ENCODE measurements at places on chromosomes 5 and 9.

DNA sequence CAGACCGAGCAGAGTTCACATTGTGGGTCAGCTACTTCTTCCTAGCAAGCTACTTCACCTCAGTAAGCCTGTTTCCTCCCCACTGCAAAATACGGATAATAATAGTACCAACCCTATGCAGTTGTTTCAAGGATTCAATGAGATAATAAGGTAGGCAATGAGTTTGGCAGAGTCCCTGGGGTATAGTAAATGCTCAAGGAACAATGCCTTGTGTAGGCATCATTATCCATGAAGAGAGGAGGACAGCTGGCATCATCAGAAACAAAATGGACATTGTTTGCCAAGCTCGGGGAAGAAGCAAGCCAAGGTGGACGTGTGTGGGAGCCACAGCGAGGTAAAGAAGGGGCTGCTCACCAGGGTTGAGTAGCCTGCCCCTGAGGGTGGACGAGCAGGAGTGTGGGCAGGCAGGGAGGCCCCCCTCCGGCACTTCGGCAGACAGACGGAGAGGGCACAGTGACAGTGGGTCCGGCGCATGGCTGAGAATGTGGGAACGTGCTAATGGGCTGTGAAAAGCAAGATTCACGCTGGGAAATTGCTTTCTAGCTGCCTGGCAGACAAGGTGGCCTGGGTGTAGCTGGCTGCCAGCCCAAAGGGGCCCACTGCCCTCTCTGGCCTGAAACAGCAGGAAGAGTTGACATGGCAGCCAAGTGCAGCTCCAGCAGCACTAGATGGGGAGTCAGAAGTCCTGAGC, 10.1 kb downstream of the CAMK2A start:
- DNase-seq = no peak

GRCh38 chr5:124537107-124537506, 209.3 kb downstream of the ZNF608 start:
- no peak for DNase-seq

DNA sequence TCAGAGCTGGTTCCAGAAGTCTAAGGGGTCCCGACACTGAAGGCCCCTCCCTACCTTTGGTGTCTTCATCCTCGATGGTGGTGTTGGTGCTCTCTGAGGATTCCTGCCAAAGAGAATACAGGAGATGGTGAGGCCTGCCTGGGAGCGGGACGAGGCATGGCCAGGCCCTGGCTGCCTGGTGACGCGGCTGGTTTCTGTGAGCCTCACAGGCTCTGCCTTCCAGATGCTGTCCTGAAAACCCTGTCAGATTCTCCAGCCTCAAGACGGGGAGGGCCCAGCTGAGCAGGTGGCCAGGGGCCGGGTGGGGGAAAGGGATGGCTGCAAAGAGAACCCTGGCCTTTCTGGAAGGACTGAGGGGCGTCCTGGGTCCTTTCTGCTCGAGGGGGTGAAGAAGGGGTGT, 48.8 kb downstream of the SLC6A7 start:
- DNase-seq = no peak

DNA sequence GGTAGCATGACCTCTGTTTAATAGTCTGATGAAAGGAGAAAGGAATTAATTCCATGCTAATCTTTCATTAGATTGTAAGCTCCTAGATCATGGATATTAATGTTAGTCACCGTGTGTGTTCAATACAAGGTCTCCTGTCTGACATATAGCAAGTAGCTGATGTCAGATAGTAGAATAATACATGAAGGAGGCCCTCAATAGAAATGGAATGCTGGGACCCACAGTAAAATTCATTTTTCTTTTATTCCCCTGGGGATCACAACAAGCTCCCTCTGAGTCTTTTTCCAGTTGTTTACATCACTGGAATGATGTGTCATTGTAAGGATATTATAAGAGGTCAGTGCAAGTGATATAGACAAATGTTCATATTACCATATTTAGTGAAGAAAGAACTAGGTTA, 240.3 kb upstream of the TRPC7 start:
- DNase-seq = no peak

DNA sequence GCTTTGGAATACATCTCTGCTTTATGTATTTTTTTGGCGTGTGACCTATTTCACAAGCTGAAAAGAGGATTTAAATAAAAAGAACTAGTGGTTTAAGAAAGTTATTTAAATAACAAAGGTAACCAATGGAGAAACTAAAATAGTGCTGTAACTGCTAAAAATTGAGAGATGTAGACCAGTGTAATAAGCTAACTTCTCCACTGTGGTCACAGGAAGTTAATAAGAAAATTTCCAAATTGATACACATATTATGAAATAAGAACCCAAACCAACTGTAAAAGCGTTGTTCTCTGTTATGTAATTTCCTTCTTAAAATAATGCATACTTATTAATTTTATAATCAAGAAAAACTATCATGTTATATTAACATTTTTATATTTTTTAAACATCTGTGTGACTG, 29.1 kb upstream of the ZFAND5 start:
- DNase-seq = no peak

DNA sequence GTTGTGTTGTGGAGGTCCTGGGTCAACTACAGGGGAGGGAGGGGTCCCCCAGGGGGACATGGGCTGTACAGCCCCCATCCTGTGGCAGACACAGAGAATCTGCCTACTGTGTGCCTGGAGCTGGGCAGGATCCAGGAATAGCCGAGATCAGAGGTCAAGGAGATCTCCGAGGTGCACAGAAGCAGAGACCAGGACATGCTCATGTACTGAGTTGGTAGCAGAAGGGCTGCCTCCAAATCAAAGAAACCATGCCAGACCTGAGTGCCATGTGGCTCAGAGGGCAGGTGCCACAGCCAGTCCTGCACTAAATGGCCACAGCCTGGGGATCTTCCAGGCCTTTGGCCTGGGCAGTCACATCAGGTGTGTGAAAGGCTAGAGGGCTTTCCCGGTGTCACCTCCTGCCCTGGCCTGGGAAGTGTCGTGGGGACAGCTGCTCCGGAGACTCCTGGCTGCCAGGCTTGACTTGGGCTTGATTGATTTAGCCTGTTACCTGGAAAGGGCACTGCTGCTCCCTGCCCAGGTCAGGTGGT, 27.8 kb downstream of the GSN start:
- DNase-seq = no peak

- no peak for DNase-seq
Observed at GRCh38 chr5:2992806-2993205, 241.3 kb upstream of the IRX2 start.

DNA sequence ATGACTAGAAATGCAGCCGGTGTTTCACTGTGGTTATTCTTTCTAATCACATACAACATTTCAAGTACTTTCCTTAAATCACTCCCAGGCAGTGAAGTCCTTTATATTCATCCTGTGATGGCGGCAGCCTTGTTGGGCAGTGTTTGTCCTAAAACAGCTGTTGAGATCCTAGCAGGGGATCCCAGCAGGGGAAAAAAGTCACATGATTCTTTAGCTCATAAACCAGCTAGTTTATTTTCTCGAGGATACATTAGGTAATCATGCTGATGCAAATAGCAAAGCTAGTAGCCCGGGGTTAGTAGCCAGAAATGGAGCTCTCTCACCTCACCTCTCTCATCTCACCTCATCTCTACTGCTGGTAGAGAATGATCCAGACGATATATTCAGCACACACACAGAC, 70.5 kb downstream of the FOXD1 start:
- DNase-seq = no peak

DNA sequence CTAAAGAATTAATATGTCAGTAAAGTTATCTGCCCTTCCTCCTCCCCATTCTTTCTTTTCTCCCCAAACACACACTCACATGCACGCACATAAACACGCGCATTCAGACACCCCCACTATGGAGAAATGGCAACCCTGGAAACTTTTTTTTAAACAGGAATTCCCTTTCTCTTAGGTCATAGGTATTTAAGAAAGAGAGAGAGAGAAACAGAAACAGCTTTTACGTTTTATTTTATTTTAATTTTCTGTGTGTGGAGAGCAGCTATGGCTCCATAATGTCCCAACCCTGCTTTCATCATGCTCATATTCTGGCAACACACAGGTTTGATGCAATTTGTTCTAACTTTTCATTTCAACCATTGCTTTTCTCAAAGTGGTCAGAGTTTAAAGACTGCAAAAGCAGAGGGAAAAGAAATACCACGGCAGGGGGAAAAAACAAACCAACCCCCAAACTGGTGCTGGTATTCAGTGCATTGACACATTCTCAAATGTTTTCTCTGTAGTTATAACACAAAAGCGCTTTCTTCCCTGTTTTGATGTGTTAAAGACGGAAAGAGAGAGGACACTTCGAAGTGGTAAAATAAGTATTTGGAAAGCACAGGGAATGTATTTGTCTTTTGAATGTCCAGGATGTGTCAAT, 126.0 kb upstream of the TMEM161B start:
- no peak for DNase-seq

DNA sequence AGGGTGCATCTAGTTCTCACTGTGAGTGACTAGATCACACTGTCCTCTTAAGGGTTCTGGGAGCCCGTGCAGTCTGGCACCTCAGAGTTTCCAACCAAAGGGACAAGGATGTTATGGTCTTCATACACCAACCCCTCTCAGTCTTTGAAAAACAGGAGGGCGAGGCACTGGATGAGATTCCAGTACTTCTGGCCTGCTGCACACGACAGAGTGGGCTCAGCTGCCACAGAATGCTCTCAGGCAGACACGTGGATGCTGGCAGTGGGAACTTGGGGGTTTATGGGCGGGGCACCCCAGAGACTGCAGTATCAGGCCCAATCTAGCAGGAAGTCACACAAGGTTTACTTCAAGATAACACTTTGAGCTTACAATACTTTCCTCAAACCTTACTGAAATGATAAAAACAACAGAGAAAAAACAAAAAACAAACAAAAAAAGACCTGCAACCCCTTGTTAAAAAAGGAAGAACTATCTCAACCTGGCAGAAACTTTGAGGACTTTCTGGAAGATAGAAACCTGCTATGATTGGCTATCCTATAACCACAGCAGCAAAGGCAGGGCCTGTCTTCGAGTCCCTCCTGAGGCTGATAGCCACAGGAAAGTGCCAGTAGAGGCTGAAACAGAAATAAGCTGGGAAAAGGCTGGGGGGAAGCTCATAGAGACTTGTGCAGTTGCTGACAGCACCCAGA, 28.3 kb upstream of the TGFBR1 start:
- DNase-seq = no peak

- DNase-seq = no peak
Observed at GRCh38 chr5:88085462-88085861, 183.2 kb downstream of the TMEM161B start.

DNA sequence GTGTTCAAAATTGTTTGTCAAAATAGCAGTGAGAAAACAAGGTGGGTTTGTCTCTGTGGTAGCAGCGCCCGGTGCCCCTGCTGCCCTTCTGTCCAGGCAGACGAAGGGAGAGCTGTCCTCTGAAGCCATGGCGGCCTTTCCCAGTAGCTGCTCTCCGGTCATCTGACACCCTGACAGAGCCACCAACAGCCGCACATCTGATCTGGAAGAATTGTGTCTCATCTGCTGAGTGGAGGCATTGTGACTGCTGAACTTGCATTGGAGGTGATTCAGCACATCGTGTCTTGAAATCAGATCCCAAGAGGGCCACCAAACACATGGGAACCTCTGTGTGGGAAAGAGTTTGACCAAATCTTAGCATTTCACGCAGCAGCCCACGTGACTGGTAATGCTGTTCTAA, 337.6 kb upstream of the IRX1 start:
- no peak for DNase-seq

- DNase-seq = no peak
Observed at GRCh38 chr5:109038209-109038840, 290.6 kb downstream of the FER start.

DNA sequence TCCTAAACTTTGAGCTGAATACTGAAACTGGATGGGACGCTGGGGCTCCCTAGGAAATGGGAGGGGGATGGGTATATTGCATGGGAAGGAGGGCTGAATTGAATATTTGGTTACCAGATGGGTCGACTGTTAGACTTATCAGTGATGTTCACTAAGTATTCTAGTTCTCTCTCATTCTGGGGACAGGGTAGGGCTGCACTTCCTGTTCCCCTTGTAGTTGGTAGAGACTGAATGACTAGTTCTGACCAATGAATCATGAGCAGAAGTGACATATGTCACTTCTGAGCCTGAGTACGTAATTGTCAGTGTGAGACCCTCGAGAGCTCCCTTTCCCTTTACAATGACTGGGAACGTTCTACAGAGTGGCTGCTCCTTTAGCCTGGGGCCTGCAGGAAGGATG, 55.5 kb upstream of the DMRT1 start:
- DNase-seq = no peak

- no peak for DNase-seq
Observed at GRCh38 chr5:144390133-144390532, 219.5 kb downstream of the KCTD16 start.

DNA sequence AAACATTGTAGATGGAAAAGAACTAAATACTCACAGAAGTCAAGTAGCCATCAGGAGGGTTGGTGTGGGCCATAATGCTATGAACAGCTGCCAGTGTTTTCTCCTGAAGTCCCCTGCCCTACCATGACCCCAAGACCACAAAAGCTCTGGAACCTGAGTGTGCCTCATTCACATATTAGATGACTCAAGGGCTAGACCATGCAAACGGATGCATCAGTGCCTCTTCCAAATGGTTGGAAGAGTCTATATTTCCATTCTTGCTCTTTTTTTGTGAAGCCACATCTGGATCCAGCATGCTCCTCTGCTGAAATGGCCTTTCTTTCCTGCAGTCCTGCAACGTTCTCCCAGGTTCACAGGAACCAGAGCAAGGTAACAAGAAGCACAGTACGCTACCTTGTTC, 136.6 kb upstream of the EPB41L4A start:
- DNase-seq = no peak

GRCh38 chr5:1168796-1169195, 32.6 kb upstream of the SLC6A19 start:
- no peak for DNase-seq

DNA sequence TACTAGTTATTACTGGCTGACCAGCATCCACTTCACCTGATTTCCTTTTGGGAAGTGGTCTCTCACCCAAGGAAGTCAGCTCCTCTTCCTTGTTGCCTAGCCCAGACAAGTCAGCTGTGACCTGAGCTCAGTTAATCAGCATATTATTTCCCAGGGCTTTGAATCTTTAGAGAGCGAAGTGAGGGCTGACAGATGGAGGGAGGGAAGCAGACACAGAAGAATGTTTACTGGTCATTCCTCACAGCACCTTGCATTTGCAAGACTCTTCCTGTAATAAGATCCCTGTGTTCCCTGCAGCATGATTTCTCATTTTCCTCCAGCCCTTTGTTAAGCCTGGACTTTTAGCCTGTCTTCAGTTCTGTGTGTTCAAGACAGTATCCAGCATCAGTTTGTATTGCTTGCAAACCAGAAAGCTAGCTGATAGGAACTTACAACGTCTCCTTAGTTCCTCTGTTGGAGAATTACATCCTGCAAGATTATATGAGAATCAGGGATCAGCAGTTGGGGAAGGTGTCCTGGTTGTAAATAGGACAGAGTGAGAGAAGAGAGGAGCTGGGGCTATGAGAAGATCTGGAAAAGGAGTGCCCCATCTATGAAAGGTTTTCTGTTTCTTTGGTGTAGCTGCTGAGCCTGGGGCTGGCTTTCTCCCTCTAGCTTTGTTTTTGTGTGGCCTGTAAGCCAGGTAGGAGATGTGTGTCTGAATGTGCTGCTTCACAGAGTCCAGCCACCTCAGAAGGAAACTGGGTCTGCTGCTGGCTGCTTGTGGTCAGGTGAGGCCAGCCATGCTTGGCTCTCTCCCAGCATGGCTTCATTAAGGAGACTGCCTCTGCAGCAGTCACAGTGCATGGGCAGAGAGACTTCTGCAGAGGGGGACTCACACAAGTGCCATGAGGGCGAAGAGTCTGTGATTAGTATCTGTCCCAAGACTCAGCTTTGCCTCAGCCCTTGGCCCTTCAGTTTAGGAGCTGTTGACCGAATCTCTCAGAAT, 50.3 kb downstream of the MAN2A1 start:
- DNase-seq = no peak
